ENCODE measurements at places on chromosomes 12 and 14.

DNA sequence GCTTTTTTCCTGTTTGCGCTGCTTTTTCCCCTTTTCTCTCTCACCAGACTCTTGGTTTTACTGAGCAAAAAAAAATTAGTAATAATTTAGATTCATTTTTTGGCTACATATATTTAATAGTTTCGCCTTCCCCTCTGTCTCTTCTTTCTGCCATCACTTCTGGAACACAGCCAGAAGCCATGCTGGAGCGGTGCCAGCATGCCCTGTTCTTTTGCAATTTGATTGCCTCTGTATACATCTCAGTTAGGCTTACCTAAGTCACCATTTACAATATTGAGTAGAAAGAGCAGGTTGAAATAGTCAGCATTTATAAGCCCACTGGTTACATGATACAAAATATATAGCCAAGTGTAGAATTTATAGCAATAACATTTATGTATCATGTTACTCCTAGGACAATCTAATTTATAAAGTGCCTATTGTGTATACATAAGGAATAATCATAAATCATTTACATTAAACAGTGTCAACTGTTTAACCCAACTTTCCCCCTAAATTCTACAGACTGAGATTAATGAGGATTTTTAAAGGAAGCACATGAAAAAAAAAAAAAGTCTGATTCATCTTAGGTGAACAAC is 413.8 kb upstream of the SOX5 start:
- no peak for DNase-seq

DNA sequence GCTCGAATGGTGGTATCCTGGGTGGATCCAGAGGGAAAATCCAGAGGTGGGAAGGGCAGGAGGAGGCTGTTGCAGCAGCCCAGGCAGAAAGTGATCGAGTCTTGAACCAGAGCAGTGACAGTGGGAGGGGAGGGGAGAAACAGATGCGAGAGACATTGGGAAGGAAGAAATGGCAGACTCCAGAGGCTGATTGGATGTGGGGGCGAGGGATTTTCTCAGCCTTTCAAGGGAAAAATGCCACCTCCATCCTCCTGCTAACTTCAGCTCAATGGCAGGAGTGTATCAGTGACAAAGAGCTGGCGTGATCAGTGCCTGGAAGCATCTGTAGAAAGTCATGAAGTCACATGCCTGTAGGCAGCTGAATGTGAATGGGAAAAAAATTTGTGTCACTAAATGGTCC is 38.6 kb upstream of the NRXN3 start:
- no peak for DNase-seq

DNA sequence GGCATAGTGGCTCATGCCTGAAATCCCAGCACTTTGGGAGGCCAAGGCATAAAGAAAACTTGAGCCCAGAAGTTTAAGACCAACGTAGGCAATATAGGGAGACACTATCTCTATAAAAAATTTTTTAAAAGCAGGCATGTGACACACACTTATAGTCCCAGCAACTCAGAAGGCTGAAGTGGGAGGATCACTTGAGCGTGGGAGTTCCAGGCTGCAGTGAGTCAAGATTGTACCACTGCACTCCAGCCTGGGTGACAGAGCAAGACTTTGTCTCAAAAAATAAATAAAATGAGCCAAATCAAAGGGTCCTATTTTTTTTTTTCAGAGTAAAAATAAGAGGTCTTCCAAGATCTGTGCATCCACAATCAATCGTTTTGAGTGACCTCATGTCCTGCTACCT is 237.6 kb downstream of the SLC16A7 start:
- DNase-seq, result no peak

DNA sequence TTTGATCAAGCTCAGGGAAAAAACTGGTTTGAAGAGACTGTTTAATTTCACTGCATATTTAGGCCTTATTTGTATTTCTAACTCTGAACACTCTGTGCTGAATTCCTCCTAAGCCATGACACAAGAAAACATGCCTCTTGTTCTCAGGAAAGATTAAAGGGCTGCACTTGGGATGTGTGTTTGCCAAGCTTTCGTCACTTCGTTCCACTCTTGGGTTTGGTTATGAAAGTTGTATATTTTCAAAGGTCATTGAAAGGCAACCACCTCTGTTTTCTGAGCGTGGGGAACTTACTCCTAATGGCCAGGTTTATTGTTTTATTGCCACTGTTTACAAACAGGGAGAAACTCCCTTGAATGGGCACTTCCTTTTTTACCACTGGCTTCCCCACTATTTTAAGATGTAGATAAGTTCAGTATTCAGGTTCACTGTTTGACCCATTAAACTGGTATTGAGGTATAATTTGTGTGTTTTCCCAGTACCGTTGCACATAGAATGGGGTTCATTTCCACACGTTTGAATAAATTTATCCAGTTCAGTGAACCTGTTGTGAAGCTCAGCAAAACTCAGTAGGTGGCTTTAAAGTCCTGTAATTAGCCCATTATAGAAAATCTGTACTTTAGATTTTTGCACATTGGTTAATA is 65.3 kb downstream of the NKX2-1 start:
- no peak for DNase-seq

- DNase-seq, result no peak
These were observed 16.4 kb downstream of the PLCZ1 start for GRCh38 chr12:18721452-18721851.

GRCh38 chr14:48983351-48983888 is 602.8 kb downstream of the RPS29 start:
- no peak for DNase-seq

DNA sequence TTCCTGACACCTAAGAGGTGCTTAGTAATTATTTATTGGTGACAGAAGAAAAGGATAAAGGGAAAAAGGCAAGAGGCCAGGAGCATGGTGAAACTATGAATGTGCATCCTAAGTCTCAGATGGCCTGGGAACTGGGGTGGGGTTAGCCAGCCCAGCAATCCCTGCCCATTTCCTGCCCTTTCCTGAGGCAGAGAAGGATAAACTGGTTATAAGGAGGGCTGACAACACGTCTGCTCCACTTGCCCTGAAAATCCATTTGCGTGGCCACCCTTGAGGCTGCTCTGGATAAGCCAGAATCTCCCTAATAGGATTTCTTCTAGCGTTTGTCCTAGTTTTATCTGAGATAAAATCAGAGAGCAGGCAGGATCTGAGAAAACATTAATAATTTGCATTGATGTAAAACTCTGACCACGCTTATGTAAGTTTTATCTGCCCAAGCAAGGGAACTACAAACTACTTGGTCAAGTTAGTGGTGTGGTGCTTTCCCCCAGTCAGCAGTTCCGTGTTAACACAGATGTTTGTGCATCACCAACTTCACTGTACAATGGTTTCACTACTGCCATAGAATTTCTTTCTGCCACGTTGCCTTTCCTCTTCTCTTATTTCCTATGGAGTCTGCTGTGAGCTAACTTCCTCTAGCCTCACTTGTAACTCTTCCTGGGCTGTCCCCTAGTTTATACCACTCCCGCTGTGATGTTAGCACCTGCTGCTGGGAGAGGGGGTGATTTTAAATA is 392.7 kb downstream of the RPS29 start:
- no peak for DNase-seq

DNA sequence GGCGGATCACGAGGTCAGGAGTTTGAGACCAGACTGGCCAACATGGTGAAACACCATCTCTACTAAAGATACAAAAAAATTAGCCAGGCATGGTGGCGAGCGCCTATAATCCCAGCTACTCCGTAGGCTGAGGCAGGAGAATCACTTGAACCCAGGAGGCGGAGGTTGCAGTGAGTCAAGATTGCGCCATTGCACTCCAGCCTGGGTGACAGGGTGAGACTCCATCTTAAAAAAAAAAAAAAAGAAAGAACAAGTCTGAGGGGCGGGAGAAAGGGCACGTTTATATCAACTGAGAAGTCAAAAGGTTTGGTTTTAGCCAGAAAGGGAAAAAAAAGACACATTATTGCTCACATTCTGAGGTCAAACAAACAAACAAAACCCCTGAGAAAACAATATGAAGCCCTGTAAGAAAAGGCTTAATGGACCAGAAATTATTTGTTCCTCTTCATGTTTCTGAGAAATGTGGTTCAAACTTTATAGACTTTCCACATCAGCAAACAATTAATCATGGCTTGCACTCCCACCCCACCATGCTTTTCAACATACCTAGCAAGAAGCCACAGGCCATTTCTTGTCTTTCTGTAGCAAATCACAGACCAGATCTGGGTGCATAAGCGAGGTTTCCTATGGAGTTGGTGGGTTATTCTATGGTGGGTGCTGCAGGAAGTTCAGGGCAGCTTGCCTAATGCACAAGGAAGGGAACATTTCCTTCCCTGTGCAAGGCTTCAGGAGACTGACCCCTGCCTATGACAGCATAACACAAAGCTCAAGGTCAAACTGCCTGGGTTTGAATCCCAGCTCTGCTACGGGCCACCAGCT is 80.1 kb downstream of the SSPN start:
- DNase-seq, result peak; percentile 83

GRCh38 chr12:113142173-113142885 is 6.8 kb upstream of the RASAL1 start:
- DNase-seq, result no peak

DNA sequence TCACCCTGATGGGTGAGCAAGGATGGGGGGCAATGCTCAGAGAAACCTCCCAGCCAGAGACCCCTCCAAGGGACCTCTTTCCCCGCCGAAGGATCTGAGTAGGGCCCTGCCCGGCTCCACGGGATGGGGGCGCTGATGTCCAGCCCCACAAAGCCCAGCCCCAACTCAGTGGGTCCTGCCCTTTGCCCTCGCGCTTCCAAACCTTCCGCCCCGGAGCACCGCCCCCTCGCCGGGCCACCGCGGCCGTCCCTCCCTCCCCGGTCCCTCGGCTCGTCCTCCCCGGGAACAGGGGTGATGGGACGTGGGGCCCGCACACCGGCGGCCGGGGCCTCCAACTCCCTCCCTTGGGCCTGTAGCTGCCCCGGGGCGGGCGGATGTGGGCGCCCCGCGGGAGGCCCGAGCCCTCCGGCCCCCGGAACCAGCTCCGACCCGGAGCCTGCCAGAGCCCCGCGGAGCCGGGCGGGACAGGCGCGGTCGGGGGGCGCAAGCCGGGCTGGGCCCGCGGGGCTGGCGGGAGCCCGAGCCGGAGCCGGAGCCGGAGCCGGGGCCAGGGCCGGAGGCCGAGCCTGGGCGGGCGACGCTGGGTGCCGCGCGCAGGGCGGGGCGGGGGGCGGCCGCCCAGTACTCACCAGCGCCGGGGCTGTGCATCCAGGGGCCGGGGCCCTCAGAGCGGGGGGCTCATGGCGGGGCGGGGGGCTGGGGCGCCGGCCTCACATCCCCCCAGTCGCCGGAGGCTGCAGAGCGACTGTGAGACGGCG is 386 bp downstream of the HDAC7 start:
- DNase-seq, result peak; percentile 66

DNA sequence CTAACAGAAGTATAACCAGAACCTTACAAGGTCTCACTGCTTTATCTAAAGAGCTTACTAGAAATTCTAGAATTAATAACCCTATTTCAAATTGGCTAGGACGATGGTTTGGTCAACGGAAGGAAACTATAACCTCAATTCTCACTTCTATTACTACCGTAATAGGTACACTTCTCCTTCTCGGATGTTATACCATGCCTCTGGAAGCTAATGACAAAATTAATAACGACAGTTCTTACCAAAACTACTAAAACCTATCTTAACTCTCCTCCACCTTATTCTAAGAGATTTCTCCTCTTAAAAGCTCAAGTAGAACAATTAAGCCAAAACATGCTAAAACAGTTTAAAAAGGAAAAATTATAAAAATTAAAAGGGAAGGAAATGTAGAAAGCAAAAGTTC is 23.7 kb upstream of the UBC start:
- DNase-seq, result no peak

GRCh38 chr14:51962711-51963110 is 26.6 kb upstream of the RTRAF start:
- DNase-seq, result no peak

DNA sequence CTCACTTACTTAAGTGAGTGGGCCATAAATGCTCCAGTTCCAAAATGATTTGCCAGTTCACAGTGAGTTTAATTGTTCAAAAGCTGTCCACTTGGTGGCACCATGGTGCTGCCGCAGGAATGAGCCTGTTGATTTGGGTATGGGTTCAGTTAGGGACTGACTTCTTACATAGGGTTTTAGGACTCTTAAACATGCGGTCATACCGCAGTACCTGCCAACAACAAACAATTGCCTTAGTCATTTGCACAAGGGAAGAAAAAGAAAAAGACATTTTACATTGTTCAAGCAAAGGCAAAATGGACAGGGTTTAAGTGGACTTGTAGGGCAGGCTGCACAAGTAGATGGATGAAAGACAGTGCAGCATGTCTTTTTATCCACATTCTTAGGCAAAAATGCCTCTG is 80.0 kb upstream of the DBX2 start:
- DNase-seq, result peak; percentile 68

- no peak for DNase-seq
These were observed 9.2 kb upstream of the PLEKHD1 start for GRCh38 chr14:69475194-69475818.

GRCh38 chr12:13374793-13375192 is 178.3 kb downstream of the EMP1 start:
- no peak for DNase-seq

DNA sequence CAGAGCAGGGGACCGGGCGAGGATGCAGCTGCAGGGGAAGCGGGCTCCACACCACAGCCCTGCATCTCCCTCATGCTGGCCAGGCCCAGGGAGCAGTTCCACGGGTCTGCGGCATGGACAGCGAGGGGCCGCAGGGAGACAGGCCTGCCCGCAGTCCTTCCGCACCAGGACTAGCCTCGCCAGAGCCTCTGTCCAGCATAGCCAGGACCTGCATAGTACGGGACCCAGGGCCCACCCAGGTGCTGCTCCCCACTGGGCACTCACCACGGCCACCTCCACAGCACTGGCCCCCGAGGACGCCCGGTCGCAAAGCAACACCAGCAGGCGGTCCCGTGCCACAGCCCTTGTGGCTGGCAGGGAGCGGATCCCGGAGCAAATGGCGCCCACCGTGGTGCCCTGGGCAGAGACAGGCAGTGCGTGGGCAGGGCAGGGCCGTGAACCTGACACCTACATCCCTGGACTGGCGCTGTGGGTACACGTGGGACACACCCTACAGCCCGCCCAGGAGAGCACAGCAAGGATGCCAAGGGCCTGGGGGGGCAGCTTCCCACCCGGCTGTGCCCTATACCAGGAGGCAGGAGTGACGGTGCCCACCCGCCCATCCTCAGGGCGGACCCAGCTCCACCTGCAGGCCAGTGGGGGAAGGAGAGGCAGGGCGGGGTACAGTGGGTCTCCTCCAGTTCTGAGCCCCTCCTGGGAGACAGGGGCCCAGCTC is 23.8 kb downstream of the JAG2 start:
- no peak for DNase-seq

GRCh38 chr12:62654326-62655241 is 188.0 kb downstream of the MON2 start:
- DNase-seq, result no peak

DNA sequence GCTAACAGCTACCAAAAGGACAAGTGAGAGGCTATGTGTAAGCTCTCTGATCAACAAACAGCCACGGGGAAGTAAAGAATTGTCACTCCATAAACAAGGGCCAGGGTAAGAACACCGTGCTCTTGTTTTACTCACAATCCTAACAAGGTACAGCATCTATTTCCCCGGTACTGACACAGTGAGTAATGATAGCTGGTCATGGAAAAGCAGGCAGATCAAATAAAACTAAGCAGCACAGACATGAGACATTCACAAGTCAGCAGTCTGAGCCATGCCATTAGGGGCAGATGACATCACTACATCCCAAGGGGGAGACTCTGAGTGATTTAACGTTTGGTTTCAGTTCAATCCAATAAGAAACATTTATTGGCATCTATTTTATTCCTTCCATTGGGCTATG is 54.4 kb downstream of the ARL6IP4 start:
- DNase-seq, result no peak

- peak; percentile 24 for DNase-seq
These were observed 1.4 kb downstream of the PCK2 start for GRCh38 chr14:24095271-24096068.

GRCh38 chr14:42214981-42215491 is 608.4 kb downstream of the LRFN5 start:
- DNase-seq, result peak; percentile 54

- DNase-seq, result no peak
These were observed 312.0 kb downstream of the KCNC2 start for GRCh38 chr12:74897425-74898211.

Measured in PC-9 (cell line).